ENCODE measurements at places on chromosomes 1 and 21.

GRCh38 chr1:188062456-188062855, 1233.7 kb downstream of the PLA2G4A start:
- no peak for DNase-seq

DNA sequence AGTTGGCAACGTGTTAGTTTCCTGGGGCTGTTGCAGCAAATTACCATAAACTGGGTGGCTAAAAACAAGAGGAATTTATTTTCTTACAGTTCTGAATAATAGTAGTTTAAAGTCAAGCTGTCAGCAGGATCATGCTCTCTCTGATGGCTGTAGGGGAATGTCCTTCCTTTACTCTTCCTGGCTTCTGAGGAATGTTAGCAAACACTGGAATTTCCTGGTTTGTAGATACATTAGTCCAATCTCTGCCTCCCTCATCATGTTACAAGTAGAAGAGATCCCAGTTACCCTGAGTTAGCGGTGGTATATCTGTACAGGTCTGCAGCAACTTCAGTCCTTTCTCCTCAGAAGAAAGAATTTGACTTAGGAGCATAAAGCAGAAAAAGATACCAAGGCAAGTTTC, 2249.1 kb downstream of the NCAM2 start:
- DNase-seq, result no peak

DNA sequence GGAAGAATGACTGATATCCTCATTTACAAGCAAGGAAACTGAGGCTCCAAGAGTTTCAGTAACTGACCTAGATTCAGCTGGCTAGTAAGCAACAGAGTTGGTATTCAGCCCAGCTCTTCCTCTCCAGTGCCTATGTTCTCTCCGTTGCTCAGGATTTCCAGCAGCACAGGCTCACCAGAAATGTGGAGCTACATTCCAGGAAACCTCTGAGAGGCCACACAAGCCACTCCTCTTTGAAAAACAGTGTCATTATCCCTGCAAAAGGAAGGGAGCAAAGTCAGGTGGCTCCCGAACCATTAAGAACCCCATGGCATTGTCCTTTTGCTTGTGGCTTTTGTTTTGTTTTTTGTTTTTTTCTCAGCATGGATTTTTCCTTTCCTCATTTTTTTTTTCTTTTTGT, 40.6 kb upstream of the DUSP10 start:
- DNase-seq, result no peak

- DNase-seq, result no peak
Measured at GRCh38 chr1:77412820-77413530, 131.2 kb downstream of the AK5 start.

- DNase-seq, result no peak
Measured at GRCh38 chr1:190754666-190755065, 277.0 kb upstream of the BRINP3 start.

- no peak for DNase-seq
Measured at GRCh38 chr1:185650602-185651230, 83.5 kb upstream of the HMCN1 start.

- DNase-seq, result no peak
Measured at GRCh38 chr1:80633947-80634706, 1166.6 kb upstream of the ADGRL2 start.

DNA sequence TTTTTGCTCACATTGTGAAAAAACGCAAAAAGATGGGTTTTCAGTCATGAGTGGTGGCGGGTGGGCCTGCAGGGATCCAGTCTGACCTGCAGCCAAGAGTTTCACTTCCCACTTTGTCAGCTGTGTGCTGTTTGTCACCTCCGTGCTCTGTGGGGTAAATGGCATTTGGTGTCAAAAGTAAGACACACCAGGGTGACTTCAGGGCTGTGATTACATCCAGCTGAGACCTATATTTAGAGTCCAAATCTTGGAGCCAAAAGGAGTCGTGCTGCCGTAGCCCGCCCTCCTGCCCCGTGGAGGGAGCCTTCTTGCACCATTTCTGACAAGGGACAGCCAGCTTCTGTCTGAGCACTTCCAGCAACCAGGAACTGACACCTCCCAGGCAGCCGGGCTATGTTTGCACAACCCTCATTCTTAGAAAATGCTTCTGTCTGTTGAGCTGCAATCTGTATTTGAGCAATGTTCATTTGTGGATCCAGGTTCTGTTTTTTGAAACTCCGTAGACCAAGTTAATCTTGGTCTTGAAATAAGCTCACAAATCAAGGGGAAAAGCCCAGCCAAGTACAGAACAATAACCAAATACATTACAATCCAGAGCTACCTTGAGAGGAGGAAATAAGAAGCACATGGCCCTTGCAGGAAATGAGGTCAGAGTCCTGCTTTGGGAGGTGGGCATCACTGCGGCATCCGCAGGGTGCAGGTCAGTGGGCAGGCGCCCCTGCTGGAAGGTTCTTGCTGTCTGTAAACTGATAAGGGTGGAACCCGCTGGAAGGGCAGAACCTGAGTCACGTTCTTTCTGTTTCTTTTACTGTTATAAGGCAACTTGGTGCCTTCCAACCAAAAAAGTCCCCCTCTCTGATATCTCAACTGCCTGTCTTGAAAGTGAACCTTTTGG, 14.4 kb downstream of the ABCG1 start:
- peak; percentile 52 for DNase-seq

- no peak for DNase-seq
Measured at GRCh38 chr1:217456261-217456660, 174.6 kb downstream of the GPATCH2 start.

- DNase-seq, result no peak
Measured at GRCh38 chr1:6683434-6683833, 18.2 kb downstream of the DNAJC11 start.

- DNase-seq, result no peak
Measured at GRCh38 chr1:116475850-116476218, 95.0 kb downstream of the CD58 start.

GRCh38 chr1:114315631-114316030, 162.0 kb upstream of the SYT6 start:
- no peak for DNase-seq

DNA sequence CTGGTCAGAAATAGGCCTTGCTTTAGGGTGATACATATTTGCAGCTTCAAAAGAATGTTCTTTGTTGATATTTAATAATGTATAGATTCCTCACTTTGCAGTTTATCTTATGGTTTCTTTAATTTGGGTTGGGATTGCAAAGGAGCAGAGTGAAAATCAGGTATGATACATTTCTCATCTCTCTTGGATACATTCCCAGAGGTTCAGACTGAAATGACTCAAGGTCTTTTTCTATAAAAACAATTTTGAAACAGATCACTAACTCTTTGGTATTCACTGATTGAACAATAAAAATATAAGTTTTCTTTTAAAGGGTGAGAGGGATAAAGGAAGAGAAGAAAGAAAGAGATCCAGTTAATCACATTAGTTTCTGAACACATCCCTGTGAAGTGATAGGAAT, 606.5 kb upstream of the CAMK1G start:
- DNase-seq, result no peak

Measured in stimulated activated CD8-positive, alpha-beta memory T cell treated with anti-CD3 and anti-CD28 coated beads, Interleukin-7, amount 100 ng/mL, for 24 hours (primary cell).